ENCODE measurements at places on chromosomes 2 and 18. TPM values are rescaled to one million over a fixed set of nuclear protein-coding genes. Genes with fewer than 3 reads are reported as not detected.

Gene FBXO15
- not detected for total RNA-seq

Gene ARHGAP28
- total RNA-seq, result 7.6 TPM

Gene EFR3B
- total RNA-seq, result 1.5 TPM

Gene CXCR1
- total RNA-seq, result 0.49 TPM

Gene SOWAHC
- 25.5 TPM for total RNA-seq

Gene ITM2C
- total RNA-seq, result 86.2 TPM

Gene CFAP53
- total RNA-seq, result not detected

Gene CMPK2
- total RNA-seq, result 5.6 TPM

Gene SRD5A2
- total RNA-seq, result 2.9 TPM

GRCh38 chr18:38940475-38940862 is 1374.9 kb upstream of the CELF4 start:
- no peak for DNase-seq

GRCh38 chr2:101047075-101047766 is 45.1 kb downstream of the RPL31 start:
- DNase-seq, result no peak

GRCh38 chr2:236086971-236087465 is 81.2 kb downstream of the GBX2 start:
- DNase-seq, result no peak

- no peak for DNase-seq
Observed at GRCh38 chr2:151358166-151358970, 976 bp downstream of the TNFAIP6 start.

DNA sequence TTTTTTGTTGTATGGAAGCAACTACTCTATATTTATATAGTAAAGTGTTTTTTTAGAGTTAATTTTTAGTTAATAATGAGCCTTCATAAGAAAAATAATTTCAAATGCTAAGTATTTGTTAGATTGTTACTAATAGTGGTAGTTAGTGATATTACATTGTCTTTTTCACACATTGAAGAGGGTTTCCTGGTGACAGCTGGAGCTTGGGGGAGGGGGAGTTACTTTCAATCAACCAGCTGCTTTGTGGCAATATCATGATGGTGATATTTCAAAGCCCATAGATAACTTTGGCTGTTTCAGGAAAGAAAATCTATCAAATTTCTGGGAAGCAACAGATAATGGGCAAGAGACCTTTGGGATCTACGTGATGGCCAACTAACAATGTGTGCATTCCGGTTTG is 4.1 kb downstream of the RHBDD1 start:
- no peak for DNase-seq

- DNase-seq, result no peak
Observed at GRCh38 chr18:41268271-41268670, 686.8 kb upstream of the PIK3C3 start.

- DNase-seq, result no peak
Observed at GRCh38 chr2:24548058-24548457, 57.0 kb downstream of the NCOA1 start.

DNA sequence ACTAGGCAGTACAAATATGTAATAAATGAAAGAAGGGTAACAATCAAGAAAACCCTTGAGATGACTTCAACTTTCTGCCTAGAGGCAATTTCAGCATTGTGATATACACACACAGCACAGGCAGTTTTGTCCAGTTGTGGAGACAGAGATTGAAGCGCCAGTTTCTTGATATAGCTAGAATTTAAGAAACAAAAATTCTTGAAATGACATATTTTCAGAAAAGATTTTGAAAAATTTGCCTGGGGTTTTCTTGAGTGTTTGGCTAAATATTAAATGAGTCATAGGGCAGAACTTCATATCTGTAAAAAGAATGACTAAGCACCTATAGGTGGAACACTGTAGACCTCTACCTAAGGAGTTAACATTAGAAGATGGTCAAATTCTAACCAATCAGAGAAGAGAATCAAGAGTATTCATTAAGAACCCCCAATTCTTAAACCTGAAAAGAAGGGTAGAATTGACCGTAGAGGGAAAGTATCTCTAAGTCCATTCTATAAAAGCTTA is 1266.8 kb upstream of the TMEFF2 start:
- DNase-seq, result no peak

DNA sequence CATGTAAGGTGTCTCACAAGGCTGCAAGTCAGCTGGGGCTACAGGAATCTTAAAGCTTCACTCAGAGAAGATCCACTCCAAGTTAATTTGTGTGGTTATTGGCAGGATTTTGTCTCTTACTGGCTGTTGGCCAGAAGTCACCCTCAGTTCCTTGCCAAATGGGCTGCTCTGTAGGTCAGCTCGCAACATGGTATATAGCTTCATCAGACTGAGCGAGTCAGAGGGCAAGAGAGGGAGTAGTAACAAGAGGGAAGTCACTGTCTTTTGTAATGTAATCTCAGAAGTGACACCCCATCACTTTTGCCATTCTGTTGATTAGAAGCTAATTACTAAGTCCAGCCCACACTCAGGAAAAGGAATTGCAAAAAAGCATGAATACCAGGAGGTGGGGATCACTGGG is 119.5 kb downstream of the LRRTM1 start:
- DNase-seq, result no peak

DNA sequence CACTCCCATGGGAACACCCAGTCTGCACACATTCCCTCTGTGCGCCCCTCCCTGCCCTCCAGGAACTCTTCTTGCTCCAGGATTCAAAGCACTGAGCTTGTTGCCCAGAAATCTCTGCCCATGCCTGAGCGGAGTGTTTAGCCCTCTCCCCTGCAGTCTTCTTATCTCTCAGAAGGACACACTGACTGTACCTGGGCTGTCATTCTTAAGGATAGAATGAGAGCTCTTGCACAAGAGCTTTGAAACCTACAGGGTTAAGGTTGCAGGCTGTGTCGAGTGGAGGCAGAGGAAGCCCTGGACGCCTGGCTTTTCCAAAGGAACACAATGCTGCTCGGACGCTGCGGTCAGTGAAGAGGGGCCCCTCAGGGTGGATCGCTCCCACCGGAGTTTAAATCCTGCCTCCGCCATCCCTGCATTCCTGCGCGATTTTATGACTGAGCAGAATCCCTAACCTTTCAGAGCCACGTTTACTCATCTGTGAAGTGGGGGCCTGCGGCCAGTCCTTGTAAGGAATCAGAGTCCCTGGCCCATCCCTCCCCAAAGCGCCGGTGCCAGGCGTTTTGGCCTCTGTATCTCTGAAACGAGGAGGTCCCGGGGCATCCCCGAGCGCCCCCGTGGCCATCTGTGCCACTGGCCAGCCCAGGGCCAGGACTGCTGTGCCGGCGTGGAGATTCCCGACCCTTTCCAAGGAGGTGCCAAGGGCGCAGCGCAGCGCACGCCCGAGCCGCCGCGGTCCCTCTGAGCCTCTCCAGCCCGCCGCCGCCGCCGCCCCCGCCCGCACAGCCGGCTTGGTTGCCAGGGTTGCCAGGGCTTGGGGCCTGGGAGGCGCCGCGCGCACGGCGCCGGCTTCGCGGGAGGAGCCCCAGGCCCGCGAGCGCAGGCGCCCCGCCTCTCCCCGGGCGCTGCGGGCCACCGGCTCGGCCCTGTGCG is 58.9 kb downstream of the FAM168B start:
- DNase-seq, result no peak

GRCh38 chr2:2165135-2165534 is 165.9 kb downstream of the MYT1L start:
- no peak for DNase-seq

DNA sequence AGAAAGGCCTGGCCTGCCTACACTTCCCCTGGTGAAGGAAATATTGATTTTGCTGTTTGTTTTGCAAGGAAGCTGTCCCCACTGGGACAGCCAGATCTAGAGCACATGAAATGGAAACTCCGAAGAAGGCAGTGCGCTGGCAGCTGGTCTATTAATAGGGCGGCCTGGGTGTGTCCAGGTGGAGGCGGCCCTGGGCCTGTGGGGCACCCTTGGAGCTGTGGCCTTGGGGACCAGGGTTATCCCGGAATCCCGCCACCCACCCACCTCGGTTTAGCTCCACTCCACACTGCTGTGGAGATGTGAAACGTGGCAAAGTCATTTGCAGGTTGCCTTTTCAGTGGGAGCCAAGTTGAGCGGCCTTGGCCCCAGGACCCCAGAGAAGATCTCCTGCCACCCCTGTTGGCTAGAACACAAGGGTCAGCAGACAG is 204.3 kb downstream of the KLHL29 start:
- no peak for DNase-seq

- DNase-seq, result no peak
Observed at GRCh38 chr2:194566907-194567660, 1089.9 kb upstream of the SLC39A10 start.

DNA sequence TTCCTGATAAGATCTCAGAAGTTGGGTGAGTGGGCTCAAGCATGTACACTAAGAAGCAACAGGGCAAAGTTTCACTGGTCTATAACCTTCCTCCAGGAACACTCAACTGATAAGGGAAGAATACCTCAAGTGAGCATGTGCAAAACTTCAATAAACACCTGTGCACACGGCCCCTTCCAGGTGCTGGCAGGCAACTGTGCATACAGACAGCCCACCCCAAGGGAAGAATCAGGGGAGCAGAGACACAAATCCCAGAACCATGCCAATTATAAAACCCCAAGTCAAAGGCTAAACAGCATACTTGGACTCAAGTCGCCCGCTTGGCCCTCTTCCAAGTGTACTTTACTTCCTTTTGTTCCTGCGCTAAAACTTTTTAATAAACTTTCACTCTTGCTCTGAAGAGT is 85.9 kb upstream of the RTN4 start:
- no peak for DNase-seq

DNA sequence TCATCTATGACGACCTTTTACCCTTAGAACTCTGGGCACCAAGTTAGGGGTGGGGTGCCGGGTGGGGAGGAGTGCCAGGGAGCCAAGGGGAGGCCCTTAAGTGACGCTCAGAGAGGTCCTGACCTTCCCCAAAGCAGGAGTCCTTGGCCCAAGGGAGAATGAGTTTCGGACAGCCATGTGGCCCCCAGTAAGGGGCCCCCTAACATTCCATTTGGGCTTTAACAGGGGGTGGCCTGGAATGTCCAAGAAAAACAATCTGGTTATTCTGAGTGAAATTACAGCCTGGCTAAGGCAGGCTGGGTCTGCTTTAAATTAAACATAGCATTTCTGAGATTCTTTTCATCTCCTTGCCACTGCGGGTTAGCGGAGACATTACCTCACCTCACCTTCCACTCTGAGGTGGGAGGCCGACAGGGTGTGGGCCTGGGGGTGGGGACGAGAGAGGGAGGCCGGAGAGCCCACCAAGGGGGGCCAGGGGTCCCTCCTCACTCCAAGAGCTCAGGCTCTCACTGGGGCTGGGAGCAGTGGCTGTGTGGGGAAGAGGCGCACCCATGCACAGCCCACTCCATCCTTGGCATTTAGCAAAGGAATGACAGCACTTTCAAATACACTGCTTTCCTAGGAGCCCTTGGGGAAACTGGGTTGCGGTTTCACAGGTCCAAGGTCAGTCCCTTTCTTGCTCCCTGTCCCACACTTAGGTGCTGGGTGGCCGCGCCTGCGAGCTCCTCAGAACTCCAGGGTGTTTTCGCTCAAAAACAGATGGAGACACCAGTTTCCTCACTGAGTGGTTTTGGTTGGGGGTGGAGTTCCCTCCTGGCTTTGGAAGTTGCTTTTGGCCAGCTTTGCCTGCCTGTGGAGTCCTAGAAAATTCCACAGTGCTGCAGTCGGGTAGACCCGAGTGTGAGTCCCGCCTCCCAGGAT is 107.4 kb downstream of the POLR1A start:
- DNase-seq, result no peak

DNA sequence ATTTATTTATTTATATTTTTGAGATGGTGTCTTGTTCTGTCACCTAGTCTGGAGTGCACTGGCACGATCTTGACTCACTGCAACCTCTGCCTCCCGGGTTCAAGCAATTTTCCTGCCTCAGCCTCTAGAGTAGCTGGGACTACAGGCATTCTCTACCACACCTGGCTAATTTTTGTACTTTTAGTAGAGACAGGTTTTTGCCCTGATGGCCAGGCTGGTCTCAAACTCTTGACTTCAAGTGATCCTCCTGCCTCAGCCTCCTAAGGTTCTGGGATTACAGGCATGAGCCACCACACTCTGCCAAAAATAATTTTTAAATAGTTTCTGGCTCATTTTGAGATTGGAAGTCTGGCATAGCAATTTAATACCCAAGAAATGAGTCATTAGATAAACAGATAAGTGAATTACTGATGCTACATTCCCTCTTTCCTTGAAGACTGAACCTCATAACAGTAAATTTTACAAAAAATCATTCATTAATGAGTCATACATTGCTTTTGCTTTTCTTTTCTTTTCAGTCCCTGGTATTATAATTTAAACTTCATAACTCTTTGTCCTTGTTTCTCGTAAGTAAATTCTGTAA is 881.6 kb upstream of the PIK3C3 start:
- DNase-seq, result no peak

DNA sequence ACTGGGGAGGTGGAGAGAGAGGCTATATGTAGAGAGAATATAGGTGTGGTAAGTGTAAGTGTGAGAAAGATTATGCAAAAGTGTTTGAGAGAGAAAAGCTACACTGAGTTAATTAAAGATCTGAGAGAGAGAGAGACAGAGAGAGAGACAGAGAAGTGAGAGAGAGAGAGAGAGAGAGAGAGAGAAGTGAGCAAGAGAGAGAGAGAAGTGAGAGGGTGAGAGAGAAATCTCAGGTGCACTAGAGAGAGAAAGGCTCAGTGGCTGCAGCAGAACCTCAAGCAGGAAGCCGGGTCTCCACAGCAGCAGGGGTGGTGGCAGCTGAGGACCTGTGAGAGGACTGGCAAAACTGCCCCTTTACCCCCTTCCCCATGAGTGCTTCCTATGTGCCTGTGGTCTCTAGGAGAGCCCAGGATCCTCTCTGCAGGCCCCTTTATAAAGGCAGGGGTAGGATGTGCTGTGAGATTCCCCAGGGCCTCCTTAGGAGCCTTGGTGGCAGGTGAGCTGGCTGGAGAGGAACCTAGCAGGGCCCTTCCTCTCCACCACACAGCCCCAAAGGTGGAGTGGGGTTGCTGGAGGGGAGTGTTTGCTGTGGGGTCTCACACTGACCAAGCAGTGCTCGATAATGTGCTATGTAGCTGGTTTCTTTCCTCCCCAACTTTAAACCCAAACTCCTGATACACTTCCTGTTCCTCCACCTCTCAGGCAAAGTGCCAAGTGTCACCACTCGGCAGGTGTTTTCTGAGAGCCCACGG is 52.6 kb downstream of the SLC4A5 start:
- no peak for DNase-seq

DNA sequence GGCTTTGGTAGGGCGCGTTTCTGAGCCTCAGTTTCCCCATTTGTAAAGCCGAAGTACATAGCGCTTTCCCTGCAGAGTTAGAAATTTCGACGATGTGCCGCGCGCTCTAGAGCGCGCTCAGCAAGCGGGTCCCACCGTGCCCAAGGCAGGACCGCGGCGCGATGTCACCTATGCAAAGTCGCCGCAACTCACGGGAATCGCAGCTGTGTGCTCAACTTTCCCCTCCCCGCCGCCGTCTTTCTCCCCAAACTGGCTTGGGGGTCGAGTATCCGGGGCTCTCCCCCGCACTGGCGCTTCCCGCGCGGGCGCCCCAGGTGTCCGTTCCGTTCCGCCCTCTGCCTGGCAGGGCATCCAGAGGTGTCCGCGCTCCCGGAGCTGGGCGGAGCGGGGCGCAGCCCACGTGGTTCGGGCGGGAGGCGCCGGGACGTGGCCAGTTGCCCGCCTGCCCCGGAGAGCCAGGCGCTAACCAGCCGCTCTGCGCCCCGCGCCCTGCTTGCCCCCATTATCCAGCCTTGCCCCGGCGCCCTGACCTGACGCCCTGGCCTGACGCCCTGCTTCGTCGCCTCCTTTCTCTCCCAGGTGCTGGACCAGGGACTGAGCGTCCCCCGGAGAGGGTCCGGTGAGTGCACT is at the start of gene MLPH:
Gene MLPH, plus strand, starts transcription at position 433 of the 630 bp plus-strand sequence. CDS start 6,176 bp downstream, outside the sequence.
- DNase-seq, result no peak

- DNase-seq, result peak; percentile 71
Observed at GRCh38 chr2:71814885-71815284, 332.8 kb downstream of the CYP26B1 start.
